ENCODE measurements at places on chromosomes 4 and X. TPM values are rescaled to one million over a fixed set of nuclear protein-coding genes. Genes with fewer than 3 reads are reported as not detected.

Gene AFM
- polyA plus RNA-seq = not detected

DNA sequence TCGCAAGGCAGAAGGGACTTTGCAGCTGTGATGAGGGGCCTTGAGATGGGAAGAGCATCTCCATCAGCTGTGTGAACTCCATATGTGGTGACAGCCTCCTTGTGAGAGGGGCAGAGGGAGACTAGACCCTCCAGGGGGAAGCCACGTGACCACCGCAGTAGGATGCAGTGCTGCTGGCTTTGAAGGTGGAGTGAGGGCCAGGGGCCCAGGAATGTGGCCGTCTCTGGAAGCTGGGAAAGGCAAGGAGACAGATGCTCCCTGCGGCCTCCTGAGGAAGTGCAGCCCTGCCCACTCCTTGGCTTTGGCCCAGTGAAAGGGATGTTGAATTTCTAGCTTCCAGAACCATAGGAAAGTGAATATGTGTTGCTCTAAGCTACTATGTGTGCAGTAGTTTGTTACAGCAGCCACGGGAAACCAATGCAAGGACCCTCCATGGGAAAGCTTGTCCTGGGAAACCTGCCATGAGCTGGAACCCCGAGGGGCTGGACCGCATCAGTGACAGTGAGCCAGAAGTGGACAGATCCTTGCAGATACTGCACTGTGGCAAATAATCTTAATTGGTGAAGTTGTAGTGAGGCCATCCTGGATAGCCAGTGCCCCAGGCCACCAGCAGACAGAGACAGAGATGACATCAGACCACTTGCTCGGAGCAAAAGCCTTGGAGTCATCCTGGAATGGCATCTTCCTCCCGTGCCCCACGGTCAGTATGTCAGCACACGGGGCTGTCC lies 35.4 kb upstream of the SORCS2 start:
- no peak for DNase-seq

GRCh38 chr4:70518716-70519115 lies 347 bp downstream of the AMTN start:
- no peak for DNase-seq

DNA sequence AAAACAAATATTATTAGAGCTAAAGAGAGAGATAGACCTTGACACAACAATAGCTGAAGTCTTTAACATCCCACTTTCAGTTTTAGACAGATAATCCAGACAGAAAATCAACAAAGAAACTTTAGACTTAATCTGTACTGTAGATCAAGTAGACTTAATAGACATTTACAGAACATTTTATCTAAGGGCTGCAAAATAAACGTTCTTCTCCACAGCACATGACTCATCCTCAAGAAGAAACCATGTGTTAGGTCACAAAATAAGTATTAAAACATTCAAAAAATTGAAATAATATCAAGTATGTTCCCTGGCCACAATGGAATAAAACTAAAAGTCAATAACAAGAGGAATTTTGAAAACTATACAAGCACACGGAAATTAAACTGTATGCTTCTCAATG lies 1510.3 kb upstream of the PCDH10 start:
- DNase-seq = no peak

DNA sequence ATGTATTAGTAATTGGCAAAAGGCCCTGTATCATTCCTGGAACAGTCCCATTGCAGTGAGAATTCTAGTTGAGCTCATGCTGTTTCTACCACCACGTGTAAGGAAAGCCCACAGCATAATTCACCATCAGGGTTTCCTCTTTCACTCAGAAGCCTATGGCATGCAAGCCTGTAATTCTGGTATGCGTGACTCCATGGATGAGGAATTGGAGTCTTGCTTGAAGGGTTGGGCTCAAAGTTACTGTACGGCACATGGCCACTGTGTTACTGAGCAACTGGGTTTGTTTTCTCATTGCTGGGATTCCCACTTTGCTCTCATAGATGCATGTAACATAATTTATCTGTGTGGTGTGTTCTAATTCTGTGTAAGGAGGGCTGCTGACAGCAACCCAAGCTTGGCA lies 132.3 kb upstream of the NR3C2 start:
- DNase-seq = no peak

DNA sequence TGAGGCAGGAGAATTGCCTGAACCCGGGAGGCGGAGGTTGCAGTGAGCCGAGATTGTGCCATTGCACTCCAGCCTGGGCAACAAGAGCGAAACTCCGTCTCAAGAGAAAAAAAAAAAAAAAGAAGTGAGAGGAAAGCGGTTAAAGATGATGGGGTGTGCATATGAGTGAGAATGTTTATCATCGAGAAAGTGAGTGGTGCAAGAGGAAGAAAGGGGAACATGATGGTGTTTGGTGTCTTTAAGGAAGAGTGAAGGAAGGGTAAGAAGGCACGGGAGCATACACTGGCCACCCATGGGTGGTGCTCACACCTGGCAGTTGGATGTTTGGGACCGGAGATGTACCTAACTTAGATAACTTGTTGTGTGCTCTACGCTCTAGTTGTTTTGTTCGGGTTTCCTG lies 62.2 kb downstream of the STOX2 start:
- no peak for DNase-seq
